Common myeloid progenitor, CD34-positive (primary cell): ENCODE measurements at places on chromosomes 3 and 15.
A peak's percentile ranks its signal among the peaks of the same experiment; 100 is the strongest.

DNA sequence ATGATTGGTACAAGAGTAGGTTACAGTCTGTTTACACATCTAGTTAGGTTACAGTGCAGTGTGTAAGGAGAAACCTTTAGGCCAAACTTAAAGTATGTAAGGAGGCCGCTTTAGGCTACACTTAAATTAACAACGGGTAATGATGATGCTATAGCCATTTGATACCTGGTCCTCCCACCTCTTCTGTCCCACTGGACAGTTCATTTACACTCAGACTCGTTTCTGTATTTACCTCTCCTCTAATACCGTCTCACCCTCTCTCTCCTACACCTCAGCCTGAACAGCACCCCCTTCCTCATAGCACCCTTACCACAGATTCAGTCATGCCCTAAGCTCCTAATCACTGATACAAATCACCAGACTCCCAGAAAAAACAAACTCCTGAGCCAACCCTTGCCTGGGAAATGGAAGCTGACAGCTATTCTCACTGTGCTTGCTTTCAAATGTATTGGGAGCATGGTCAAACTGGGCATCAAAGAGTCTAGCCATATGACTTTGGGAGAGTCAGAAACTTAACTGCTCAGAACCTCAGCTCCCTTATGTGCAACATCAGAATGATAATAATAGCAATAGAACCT, 241.3 kb upstream of the SETMAR start:
- no peak for DNase-seq

- DNase-seq = peak; percentile 18
Measured at GRCh38 chr3:81666502-81667121, 94.8 kb downstream of the GBE1 start.

DNA sequence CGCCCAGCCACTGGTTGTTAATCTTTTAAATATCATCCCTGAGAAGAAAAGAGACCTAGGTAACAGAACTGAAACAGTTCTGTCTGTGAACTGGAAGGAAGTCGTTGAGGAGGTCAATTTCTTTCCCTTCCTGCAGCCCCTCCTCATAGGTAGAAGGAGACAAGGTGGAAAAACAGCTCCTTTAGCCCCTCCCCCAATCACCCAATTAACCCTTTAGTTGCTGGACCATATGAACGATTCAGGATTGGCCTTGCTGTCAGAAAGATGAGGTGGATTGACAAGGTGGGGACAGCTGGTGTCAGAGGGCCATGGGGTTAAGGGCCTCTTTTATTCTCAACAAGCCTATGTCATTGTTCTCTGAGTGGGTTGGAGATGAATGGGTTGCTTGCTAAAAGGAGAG, 36.0 kb upstream of the ZNF445 start:
- DNase-seq = no peak

- DNase-seq = peak; percentile 53
Measured at GRCh38 chr3:177852001-177852807, 654.9 kb upstream of the TBL1XR1 start.
